ENCODE measurements at places on chromosomes 6 and 20. TPM values are rescaled to one million over a fixed set of nuclear protein-coding genes. Genes with fewer than 3 reads are reported as not detected.

- no peak for DNase-seq
Measured at GRCh38 chr6:31870385-31870921, 7.8 kb upstream of the NEU1 start.

GRCh38 chr6:88804701-88805100 lies 158.7 kb downstream of the RNGTT start:
- no peak for DNase-seq

DNA sequence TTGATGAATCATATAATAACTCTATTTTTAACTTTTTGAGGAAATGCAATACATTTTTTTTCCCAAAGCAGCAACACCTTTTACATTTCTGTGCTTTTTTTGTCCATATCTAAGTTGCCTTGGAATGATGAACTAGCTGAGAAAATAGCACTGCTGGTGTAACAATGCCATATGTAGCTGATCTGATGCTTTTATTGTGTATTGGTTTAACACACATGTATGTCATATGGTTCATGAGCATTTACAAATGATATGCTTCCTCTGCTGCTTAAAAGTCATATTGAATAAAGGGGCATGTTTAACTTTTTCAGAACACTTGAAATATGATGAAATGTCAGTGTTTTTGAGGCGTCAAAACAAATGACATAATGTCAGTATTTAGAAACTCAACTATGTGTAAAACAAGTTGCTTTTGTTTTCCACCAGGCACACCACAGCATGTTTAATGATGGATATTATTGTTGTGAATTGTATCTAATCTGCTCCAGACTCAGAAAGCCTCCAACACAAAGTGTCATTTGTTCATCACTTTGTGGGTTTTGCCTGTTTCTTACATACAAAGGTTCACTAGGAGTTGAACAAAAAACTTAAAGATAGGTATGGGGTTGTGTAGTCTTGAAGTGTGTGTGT lies 775.8 kb upstream of the FLRT3 start:
- DNase-seq: no peak

The AURKA gene
- 68.5 TPM for total RNA-seq

Data from SK-MEL-5 (cell line).